CD4-positive, alpha-beta T cell treated with Interleukin-17A for 1 hour (primary cell): ENCODE measurements at places on chromosomes 1 and 21.

- DNase-seq: no peak
Measured at GRCh38 chr1:76257823-76258222, 183.3 kb downstream of the ST6GALNAC3 start.

DNA sequence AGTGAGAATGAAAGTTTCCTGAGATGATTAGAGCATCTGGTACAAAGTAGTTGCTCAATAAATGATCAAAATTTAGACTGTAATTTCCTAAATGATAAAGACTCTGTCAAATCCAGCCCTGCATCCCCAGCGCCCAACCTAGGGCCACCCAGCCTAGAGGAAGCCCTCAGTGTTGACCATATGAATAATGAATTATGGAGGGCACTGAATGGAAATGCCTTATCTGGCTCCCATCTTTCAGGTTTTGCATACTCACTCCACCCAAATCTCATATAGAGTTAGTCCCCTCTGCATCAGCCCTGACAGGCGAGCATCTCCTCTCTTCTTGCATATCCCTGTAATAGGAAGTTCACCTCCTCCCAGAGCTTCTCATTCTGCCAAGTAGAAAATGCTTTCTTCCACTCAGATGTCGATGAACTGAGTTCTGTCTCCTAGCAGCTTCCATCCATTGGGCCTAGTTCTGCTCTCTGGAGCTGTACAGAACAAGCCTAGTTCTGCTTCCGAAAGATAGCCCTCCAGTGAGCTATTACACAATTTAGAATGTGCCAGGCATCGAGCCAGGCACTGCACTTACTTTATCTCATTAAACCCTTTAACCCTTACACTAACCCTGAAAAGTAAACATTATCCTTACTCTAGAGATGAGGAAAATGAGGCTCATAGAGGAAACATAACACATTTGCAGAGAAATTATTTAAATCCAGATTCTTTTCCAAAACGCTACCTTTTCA is 20.9 kb downstream of the COA7 start:
- no peak for DNase-seq

DNA sequence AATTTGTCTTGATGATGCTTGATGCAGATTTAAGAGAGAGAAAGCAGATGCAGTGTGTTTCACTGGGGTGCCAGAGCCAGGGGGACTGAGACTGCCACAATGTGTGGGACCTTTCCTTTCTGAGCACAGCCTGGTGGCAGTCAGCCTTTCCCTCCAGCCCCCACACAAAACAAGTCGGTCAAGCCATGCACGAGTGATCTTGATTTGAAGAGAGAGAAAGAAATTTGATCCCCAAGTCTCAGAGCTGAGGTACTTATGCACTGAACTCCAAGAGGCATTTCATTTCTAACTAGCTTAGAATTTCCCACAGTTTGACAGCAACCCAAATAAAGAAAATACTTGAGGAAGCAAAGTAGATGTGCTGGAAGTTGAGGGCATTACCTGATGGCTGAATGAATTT is 193.8 kb downstream of the ST6GALNAC3 start:
- no peak for DNase-seq

DNA sequence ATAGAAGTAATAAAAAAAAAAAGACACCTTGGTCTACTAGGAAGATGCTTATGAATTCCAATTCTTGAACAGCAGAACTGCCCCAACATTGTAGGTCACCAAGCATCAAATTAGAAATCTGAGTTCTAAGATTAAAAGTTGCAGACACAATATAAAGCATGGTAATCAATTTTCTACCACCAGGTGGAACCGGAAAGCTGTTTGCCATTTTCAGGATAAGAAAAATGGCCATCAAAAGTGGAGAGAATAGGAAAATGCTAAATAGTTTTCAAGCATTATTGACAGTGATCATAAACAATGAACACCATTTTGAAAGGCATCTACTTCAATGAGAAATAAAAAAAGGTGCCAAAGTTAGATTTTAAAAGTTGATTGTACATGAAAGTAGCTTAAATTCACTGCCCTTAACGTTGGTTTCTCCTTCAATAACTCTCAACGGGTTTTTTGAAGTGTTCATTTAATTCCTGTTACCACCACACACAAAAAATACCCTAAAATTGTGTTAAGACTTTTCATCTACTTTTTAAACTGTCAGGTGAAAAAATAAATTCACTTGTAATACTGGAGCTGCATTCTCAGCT is 252.9 kb downstream of the KCNT2 start:
- peak; percentile 5 for DNase-seq

DNA sequence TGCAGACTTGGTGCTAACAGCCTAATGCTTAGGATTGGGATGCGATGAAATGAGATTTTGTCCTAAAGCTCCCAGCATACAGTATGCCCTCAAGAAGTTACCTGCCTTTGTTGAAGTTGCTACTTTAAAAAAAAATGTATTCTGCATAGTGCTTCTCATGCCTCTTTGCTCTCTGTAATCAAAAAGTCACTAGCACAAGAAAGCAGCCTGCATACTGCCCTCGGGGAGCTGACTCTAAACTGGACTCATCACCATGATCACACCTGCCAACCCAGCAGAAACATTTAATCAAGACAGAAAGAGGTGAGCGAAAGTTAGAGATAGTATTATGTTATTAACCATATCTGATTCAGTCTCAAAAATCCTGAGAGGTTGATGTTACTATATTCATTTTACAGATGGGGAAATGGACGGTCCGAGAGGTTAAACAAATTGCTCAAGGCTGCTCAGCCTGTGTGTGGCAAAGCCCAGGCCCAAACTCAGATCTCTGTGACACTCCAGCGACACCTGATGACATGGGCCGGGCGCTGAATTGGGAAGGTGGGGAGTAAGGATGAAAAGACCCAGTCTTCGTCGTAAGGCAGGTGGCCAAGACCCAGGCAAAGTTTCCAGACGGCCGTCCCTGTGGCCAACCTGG is 1.1 kb downstream of the BATF3 start:
- no peak for DNase-seq

GRCh38 chr21:22164912-22165311 is 1166.7 kb downstream of the NCAM2 start:
- no peak for DNase-seq

- DNase-seq: no peak
Measured at GRCh38 chr1:198701766-198702539, 63.1 kb downstream of the PTPRC start.

- no peak for DNase-seq
Measured at GRCh38 chr1:152884506-152884905, 6.4 kb downstream of the SMCP start.

DNA sequence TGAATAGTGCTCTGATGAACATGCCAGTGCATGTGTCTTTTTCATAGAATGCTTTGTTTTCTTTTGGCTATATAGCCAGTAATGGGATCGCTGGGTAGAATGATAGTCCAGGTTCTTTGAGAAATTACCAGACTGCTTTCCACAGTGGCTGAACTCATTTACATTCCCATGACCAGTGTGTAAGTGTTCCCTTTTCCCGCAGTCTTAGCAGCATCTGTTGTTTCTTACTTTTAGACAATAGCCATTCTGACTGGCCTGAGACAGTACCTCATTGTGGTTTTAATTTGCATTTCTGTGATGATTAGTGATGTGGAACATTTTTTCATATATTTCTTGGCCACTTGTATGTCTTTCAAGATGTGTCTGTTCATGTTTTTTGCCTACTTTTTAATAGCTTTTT is 784.5 kb downstream of the USP25 start:
- no peak for DNase-seq

GRCh38 chr1:111204201-111204982 is 3.9 kb upstream of the DENND2D start:
- peak; percentile 84 for DNase-seq

DNA sequence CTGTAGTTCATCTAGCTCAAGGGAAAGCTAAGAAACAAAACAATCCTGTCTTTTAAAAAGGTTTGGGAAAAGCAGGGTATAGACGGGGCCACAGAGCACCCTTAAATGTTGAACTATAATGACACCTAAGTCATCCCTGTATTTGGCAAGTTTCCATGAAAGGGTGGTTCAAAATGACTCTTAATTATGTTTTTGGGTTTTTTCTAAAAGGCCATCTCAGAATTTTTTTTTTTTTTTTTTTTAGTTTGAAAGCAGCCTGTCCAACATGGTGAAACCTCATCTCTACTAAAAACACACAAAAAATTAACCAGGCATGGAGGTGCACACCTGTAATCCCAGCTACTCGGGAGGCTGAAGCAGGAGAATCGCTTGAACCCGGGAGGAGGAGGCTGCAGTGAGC is 22.2 kb downstream of the TOMM20 start:
- no peak for DNase-seq

- no peak for DNase-seq
Measured at GRCh38 chr1:121538943-121539575, 354.3 kb downstream of the SRGAP2C start.

GRCh38 chr1:13829152-13829769 is 129.3 kb downstream of the PRDM2 start:
- no peak for DNase-seq

- no peak for DNase-seq
Measured at GRCh38 chr1:203217139-203217655, 12.3 kb downstream of the CHIT1 start.

GRCh38 chr21:32719085-32719484 is 8.7 kb downstream of the SYNJ1 start:
- DNase-seq: no peak

DNA sequence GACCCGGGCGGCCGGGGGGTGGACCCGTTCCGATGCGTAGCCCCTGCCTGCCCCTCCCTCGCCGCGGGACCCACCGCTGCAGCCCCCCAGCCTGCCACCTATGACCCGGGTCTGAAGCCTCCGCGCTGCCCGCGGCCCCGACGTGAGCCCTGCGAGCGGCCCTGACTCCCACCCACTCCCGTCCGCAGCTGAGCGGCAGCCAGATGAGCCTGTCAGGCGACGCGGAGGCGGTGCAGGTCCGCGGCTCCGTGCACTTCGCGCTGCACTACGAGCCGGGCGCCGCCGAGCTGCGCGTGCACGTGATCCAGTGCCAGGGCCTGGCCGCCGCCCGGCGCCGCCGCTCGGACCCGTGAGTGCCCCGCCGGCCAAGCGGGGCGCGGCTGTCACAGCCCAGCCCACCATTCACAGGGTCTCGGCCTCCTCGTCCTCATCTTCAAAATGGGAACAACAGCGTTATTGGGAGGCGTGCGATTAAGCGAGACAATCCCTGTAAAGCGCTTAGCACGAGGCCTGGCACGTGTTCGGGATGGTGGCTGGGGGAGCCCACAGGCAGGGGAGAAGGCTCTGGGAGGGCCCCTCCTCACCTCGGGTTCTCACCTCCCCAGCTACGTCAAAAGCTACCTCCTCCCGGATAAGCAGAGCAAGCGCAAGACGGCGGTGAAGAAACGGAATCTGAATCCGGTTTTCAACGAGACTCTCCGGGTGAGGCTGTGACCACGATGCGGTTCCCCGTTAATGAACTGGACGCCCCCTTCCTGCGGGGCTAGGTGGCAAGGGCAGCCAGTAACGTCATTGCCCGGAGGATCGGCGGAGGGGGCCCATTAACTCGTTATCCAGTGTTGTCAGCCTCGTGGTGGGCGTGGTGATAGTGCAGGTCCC is 8.2 kb downstream of the SYTL1 start:
- DNase-seq: peak; percentile 11

- no peak for DNase-seq
Measured at GRCh38 chr1:109133815-109134214, 19.9 kb downstream of the ELAPOR1 start.

DNA sequence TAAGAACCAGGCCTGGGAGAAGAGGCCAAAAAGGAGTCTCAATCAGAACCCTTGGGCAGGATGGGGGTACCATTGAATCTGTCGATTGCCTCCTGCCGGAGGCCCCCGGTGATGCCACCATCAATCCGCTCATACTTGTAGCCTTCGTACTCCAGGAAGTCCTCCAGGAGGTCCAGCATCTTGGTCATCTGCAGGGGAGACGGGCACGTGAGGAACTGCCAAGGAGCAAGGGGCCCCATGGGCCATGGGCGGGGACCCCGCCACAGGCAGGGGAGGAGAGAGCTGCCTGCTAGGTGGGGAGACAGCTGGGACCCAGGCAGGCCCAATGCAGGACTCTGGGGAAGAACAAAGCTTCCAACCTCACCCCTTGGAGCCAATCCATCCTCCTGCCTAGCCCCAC is 48.6 kb downstream of the CHD5 start:
- no peak for DNase-seq

DNA sequence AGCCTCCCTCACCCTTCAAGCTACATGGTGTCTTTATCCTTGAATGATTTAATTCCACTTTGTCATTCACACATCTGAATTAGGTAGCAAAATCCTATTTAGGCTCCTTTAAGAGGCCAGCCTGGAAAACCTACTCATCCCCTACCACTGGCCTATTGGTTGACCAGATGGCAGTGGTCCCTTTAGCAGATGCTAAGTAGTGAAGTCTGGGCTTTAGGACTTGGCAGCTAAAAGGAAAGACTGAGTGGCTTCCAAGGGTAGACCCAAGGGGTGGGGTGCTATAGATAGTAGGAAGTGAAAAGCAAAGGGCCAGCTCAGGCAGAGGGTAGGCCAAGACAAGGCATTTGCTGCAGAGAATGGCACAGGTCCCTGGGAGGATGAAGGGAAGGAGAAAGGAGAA is 46.6 kb downstream of the KCNJ6 start:
- no peak for DNase-seq

DNA sequence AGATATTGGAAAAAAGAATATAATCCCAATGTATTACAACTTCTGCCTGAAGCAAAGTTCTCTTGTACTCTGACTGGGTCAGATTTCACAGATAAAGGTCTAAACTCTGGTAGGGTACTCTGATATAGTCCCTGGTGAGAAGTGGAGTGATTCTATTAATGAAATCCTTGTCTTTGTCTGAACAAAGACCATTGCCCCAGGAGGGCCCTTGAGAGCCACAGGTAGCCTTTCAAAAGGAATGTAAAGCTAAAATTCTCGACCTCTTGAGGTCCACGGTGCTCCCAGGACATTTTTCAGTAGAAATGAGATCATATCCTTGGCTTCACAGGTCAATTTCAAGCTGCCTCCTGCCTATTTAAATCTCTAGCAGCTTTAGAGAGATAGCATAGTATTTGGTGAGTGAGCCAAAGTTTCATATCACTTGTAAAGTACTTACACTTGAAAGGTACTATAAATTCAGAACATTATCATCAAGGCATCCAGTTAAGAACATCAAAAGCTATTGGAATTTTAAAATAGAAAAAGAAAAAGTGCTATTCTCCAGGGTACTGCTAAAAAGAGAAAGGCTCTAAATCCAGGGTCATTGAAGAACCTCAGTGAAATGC is 10.1 kb downstream of the TNNI3K start:
- DNase-seq: no peak

DNA sequence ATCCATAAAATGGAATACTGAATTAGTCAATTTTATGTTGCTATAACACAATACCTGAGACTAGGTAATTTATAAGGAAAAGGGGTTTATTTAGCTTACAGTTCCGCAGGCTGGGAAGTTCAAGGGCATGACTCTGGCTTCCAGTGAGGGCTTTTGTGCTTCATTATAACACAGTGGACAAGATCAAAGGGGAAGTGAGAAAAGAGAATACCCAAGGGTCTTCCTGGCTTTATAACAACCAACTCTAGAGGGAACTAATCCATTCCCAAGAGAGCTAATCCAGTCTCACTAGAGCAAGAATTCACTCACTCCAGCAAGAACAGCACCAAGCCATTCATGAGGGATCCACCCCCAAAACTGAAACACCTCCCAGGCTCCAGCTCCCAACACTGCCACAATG is 3.1 kb downstream of the KIFAP3 start:
- no peak for DNase-seq
